ENCODE measurements at places on chromosomes 5 and 9.

- no peak for DNase-seq
Observed at GRCh38 chr5:69492923-69493395, 369 bp downstream of the OCLN start.

- no peak for DNase-seq
Observed at GRCh38 chr9:121790841-121791240, 139.4 kb downstream of the DAB2IP start.

GRCh38 chr9:37339923-37340322, 82.6 kb upstream of the GRHPR start:
- DNase-seq, result no peak

DNA sequence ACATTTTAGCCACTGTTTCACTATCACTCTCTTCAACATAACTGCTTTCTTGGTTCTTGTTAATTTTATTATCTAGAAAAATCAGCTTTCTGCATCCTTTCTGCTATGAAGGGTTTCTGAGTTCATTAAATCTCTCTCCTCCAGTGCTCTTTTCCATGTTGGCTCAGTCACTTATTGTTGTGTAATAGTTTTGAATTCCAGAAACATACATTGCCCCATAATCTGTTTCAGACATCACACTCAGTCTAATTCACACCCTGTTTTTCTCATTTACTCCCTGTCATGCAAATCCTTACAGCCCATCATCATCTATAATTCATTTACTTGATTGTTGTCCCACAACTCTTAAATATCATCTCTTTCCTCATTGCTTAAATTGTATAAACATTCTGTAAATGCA, 176.1 kb upstream of the CDH12 start:
- DNase-seq, result no peak

- DNase-seq, result no peak
Observed at GRCh38 chr5:80885396-80886000, 74.7 kb upstream of the RASGRF2 start.

GRCh38 chr9:87889882-87890252, 7.2 kb downstream of the SPATA31E1 start:
- DNase-seq, result no peak

DNA sequence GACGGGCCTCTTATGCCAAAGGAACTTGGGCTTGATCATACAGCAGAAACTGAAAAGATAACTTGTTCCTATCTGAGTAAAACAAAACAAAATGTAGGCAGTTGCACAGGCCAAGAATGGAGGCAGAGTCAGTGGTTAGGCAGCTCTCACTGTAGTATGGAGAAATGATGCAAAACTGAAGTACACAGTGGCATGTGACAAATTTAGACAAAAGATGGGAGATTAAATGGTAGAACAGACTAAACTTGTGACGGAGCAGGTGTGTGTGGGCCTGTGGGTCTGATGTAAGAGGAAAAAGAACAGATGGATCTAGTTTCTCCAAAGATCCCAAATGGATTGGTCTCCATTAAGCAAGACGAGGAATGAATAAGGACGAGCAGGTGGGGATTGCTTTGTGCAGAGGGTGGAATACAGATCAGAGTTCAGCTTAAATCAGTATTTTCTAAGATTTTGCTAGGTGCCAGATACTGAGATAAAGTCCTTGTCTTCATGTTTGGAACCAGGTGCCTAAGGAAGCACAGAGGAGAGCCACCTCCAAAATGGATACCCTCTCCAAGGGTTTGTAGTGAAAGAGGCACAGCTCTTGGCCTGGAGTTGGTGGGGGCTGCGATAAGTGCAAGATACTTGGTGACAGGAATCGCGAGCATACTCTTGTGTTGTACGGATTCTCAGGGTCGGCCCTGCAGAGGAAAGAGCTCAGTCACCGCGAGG, 722 bp upstream of the DCP2 start:
- no peak for DNase-seq

DNA sequence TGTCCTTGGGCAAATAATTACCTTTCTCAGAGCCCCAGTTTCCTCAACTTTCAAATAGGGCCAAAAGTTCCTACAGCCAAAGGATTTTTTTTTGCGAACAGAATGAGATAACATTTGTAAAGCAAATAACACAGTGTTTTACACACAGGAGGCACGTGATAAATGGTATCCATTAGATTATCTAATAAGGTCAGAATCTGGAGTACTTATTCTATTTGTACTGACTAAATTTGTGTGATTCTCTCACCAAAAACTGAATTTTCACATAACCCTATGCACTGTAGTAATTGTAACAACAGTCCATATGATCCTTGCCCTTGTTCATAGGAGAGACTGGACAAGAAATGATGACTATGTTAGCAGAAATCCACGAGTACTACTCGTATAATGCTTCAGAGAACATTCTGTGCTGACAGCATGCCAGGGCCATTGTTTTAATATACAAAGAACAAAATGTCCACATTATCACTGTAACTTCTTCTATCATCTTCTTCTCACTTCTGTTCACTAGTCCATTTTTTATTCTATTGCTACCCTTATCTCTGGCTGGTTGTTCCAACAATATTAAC, 13.9 kb upstream of the FEM1C start:
- no peak for DNase-seq

DNA sequence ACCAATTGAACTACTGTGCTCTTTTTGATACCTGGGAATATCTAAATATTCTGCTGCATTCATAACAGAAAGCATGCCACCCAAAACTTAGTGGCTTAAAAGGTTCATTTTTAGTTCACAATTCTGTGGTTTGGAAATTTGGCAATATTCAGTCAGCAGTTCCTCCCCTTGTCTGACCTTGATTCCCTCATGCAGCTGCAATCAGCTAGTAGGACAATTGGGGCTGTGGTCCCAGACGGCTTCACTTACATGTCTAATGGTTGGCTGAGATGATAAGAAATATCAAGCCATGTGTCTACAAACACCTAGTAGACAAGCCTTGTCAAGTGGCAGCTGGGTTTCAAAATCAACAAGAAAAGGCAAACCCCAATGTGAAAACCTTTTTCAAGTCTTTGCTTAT, 51.3 kb downstream of the ANXA1 start:
- no peak for DNase-seq

DNA sequence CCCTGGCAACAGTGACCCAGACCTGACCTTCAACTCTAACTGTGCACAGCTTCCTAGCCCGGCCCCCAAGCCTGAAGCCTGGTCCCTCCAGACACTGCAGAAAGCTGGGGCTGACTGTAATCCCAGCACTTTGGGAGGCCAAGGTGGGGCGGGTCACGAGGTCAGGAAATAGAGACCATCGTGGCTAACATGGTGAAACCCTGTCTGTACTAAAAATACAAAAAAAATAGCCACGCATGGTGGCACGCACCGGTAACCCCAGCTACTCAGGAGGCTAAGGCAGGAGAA, 35.9 kb downstream of the ADAMTS2 start:
- no peak for DNase-seq

Data from pulmonary artery endothelial cell (primary cell).